ENCODE measurements at places on chromosomes 3 and 15. TPM values are rescaled to one million over a fixed set of nuclear protein-coding genes. Genes with fewer than 3 reads are reported as not detected.

- DNase-seq: peak; percentile 69
Observed at GRCh38 chr15:46091860-46092450, 457.1 kb downstream of the SQOR start.

- DNase-seq: no peak
Observed at GRCh38 chr3:81217101-81217500, 544.3 kb downstream of the GBE1 start.

- no peak for DNase-seq
Observed at GRCh38 chr3:171116824-171117395, 90.4 kb upstream of the SLC2A2 start.

DNA sequence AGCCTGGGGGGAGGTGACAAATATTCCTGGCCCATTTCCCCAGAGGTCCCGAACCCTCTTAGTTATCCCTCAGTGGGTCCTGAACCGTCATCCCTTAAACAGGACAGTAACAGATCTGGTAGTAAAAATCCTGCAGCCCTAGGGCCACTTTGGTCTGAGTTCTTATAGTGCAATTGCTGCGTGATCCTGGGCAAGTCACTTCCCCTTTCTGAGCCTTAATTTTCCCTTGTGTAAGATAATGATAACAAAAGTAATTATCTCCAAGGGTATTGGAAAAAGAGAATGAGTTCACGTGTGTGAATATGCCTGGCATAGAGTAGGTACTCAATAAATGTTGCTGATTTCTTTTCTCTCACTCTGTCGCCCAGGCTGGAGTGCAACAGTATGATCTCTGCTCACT is 2.9 kb upstream of the JAGN1 start:
- no peak for DNase-seq

GRCh38 chr3:95418251-95418650 is 1355.4 kb downstream of the NSUN3 start:
- DNase-seq: no peak

DNA sequence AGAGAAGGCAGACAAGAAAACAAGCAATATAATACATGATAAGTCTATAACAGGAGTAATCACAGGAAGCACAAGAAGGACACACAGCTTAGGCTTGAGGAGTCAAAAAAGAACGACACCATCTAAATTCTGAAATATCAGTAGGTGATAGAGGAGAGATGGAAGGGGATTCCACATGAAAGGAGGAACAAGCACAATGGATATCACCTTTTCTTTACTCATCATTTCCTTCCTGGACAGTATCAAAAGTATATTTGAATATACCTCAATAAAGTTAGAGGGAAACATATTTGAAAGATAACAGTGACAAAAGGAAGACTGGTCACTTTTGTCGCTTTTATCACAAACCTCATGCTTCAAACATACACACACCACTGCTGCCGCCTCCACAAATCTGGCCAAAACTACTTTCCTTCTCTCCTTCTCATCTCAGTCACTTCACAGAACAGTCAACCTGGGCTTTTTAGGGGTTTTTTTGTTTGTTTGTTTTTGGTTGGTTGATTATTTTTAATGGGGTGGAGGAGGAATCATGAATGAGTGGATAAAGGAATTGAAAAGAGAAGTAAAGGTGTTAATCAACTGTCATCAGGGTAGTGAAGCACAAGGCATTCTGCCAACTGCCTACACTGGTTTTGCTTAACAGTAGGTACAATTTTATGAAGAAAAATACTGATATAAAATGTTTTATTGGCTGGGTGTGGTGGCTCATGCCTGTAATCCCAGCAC is 18.5 kb downstream of the DENND4A start:
- no peak for DNase-seq

GRCh38 chr15:28080386-28080785 is 18.7 kb downstream of the OCA2 start:
- DNase-seq: peak; percentile 68

DNA sequence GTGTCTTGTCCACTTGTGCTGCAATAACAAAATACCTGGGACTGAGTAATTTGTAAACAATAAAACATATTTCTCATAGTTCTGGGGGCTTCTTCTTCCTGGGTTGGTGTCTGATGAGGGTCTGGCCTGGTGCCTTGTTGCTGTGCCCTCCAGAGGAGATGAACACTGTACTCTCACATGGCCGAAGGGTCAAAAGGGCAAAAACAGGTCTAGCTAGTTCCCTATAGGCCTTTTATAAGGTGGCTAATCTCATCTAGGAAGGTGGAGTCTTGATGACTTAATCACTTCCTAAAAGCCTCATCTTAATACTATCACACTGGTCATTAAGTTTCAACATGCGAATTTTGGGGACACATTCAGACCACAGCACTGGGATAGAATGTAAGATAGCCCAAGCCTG is 228.4 kb downstream of the TLE3 start:
- no peak for DNase-seq

- no peak for DNase-seq
Observed at GRCh38 chr3:55702822-55703221, 215.7 kb upstream of the WNT5A start.

DNA sequence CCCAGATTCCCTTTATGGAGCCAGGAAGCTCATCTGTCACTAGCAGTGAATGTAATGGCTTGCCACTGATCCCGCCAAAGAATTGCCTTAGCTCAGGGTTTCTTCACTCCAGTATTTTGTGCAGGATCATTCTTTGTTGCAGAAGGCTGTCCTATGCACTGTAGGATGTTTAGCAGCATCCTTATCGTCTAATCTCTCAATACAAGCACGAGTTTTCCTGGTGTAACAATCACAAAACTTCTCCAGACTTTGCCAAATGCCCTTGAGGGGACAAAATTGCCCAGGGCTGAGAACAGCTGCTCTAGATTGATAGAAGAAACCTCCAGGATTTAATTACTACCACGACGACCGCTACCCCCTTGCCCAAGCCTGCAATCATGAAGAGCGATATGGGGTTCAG is 6.8 kb upstream of the SHQ1 start:
- DNase-seq: no peak

GRCh38 chr3:177703788-177704187 is 506.5 kb upstream of the TBL1XR1 start:
- peak; percentile 70 for DNase-seq

DNA sequence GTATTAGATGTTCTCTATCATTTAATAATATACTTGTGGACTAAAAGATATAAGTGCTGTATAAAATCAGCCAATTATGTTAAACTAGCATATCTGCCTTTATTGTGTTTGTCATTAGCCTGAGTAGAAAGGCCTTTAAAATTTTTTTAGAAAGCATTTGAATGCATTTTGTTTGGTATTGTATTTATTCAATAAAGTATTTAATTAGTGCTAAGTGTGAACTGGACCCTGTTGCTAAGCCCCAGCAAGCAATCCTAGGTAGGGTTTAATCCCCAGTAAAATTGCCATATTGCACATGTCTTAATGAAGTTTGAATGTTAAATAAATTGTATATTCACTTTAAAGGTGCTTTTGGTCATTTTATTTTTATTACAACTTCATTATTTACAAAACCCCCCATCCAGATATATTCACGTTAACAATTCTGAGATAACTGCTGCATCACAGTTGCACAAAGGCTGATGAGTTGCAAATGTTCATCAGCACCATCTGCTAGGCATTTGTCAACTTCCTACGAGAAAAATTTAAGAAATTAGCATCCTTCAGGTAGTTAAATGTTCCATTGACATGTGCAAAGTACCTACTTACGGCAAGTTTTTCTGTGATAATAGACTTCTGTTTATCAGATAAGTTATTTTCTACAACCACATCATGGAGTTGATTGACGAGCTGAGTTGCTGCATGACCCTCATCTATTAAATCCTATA is 6.3 kb downstream of the EIF4A2 start:
- DNase-seq: no peak

- no peak for DNase-seq
Observed at GRCh38 chr15:52309154-52309548, 13.5 kb upstream of the MYO5C start.

DNA sequence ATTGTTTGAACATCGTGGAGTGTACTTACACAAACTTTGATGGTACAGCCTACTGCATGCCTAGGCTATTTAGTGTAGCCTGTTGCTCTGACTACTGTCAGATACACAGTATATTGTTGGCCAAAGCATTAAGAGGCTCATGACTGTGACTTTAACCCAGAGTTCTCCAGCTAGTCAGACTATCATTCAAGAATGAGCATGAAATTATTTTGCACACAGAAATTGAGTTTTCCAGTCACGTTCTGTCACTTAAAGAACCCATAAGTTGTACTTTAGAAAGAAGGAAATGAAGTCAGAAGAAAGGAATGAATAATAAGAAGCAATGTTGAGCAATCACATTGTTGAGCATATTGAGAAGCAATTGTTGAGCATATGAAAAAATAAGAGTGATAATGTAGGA is 37.6 kb upstream of the SLC22A13 start:
- DNase-seq: no peak

GRCh38 chr3:130576375-130577266 is 59.6 kb downstream of the COL6A6 start:
- no peak for DNase-seq

GRCh38 chr3:59970796-59971195 is 921.0 kb upstream of the CFAP20DC start:
- no peak for DNase-seq

DNA sequence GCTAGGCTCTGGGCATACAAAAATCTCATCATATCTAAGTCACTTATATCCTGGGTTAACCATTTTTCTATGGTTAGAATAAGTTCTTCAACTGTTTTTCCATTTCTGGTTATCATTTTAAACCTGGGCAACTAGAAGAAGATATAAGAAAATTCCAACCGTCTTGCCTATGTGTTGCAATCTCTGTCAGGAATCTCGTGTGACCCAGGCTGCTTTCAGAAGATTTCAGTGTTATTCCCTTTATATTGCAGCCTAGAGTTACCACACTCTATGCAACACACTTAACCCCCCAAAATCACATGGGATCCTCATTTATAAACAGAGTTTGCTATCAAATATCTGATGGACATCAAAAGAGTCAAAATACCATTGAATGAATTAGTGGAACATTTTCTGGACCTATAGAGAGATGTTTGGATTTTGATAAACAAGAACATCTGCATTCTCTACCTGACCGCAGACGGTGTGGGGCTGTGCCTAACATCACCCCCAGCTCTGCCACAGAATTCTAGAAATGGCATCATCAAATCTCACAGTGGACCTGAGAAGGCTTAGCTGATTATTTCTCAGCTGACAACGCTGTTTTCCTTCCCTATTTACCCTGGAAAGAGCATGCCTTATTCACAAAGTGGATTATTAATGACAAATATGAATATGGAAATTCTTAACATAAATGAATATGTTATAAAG is 515.7 kb downstream of the NTRK3 start:
- no peak for DNase-seq

DNA sequence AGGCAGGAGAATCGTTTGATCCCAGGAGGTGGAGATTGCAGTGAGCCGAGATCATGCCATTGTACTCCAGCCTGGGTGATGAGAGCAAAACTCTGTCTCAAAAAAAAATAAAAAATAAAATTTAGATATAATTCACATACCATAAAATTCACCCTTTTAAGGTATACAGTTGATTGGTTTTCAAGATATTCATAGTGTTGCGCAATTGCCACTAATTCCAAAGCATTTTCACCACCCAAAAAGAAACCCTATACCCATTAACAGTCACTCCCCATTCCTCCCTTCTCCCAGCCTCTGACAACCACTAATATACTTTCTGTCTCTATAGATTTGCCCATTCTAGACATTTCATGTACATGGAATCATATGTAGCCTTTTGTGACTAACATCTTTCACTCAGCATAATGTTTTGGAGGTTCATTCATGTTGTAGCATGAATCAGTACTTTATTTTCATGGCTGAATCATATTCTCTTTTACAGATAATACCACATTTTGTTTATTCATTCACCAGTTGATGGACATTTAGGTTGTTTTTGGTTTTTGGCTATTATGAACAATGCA is 116.7 kb downstream of the RASA2 start:
- DNase-seq: no peak

Gene SLC22A14
- not detected for total RNA-seq

Gene TRH
- not detected for total RNA-seq

Gene ST3GAL6
- total RNA-seq: 254 TPM

Gene TMEM108
- total RNA-seq: 0.13 TPM

Gene DNAH12
- total RNA-seq: not detected

Gene LRRC49
- 1.1 TPM for total RNA-seq

Gene CMTM8
- total RNA-seq: 11.2 TPM

Gene NAA80
- total RNA-seq: 4.2 TPM

Gene PROS1
- total RNA-seq: 248 TPM

Gene SI
- total RNA-seq: not detected

Gene ROPN1
- 33.4 TPM for total RNA-seq

Data from SK-MEL-5 (cell line).